T-helper 2 cell treated with Interferon-gamma antibody and Interleukin-4, amounts not matched to agents 5 μg/mL and 100 μg/mL, for 36 hours (primary cell): ENCODE measurements at places on chromosomes 16 and 17.

GRCh38 chr16:2148714-2149629 lies 547 bp downstream of the RAB26 start:
- peak; percentile 28 for DNase-seq

DNA sequence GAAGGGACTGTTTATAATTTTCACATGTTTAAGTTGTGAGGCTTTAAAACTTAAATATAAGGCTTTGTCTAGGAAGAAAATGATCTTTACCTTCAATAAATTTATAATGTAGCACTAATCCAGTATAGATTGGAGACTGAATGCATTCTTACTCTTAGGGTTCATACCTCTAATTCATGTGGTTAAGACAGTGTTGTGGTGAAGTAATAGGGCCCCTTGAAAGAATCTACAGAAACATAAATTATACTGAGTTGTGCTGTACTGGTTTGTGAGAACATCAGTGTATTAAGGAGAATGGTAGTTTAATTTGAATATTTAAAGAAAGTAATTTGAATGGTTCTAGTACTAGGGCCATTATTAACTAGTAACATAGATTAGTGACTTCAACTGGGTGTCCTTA lies 13.7 kb downstream of the HAPSTR1 start:
- no peak for DNase-seq

DNA sequence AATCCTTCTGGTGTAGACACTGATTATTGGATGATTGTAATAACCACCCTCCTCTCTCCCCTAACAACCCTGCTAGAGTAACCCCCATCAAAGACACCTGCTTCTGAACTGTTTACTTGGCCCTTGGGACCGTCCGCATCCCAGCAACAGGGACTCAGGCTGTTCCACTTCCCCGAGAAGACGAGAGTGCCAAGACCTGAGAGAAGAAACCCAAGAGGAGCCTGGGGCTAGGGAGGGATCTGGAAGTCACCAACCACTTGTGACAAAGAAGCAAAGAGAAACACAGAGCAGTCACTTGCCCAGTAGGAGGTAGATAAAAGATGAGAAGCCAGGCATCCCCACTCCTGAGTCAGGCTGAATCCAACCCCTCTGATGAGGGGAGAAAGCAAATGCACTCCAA lies 84.3 kb downstream of the CDH11 start:
- no peak for DNase-seq

GRCh38 chr17:56030009-56030624 lies 123.2 kb upstream of the ANKFN1 start:
- DNase-seq = no peak

DNA sequence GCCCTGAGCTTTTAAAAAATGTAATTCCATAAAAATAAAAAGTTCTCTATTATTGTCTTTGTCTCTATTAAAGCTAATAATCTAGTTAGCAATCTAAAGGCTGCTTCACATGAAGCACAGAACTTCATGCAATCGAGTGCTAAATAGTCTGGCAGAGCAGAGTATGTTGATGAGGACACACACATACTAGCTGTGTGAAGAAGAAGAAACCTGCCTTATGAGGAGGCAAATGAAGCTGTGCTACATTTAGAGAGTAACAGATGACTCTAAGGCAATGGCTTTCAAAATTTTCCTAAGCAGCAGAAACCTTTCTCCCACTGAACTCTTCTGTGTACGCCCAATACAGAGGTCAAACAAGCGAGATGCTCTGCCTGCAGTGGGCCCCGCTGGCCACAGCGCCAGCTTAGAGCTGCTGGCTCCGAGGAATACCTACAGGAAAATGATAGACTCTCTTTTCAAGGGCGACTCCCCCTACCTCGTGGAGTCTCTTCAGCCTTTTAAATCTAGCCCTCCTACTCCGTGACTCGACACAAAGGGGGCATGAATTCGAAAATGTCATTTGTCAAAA lies 39.2 kb downstream of the GNA13 start:
- DNase-seq = no peak

DNA sequence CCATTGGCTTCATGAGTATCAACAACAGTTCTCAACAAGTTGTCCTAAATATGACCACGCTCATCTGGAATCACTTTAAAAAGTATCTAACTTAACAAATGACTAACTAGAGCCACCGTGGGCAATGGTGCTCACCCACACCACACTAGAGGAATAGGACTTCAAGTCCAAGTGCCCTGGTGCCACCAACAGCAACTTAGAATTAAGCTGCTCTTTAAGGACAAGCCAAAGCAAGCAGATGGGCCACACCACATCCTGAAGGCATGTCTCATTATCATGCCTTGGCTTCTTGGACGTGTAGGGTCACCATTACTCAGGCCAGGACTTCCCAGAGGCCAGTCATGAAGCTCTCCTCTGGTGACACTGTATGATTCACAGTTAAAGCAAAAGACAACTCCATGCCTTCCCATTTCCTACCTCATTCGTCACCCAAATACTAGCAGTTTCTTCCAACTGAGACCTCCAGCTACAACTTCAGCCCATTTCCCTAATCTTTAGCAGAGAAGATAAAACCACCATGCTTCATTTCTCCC lies 9.4 kb upstream of the SLC6A4 start:
- DNase-seq = no peak

- peak; percentile 85 for DNase-seq
Observed at GRCh38 chr16:85612801-85613603, at the start of gene GSE1. GSE1 (plus strand) TSS chr16:85613322; CDS start chr16:85613392, 70 bp downstream.

DNA sequence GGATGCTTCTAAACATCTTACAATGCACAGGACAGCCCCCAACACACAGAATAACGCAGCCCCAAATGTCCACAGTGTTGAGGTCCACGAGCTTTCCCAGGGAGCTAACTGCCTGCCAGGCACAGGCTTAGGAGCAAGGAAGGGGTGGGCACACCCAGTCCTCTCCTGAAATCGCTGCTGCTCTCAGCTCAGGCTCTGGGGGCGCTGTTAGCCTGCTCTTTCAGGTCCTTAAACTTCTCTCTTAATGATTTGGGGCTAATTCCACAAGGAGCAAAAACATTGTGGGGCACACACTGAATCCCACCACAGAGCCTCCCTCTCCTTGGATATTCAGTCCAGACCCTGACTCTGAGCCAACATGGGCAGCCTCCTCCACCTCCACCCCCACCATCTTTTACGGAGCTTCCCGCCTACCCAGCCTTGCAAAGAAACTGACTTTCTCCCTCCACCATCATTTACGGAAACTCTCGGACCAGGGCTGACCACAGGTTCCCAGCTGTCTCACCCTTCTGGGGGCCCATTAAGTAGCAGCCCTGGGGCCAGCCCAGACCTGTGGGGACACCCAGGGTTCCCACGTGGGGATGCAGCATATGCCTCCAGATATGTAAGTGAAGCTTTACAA lies 1.1 kb downstream of the CD300H start:
- DNase-seq = no peak

GRCh38 chr17:83125515-83126274 lies 46.3 kb downstream of the METRNL start:
- no peak for DNase-seq

- DNase-seq = no peak
Observed at GRCh38 chr16:70563636-70564035, 40.0 kb downstream of the SF3B3 start.

- DNase-seq = no peak
Observed at GRCh38 chr16:5002699-5003143, 31.0 kb downstream of the NAGPA start.

- DNase-seq = no peak
Observed at GRCh38 chr17:26792486-26792885, 501.4 kb upstream of the WSB1 start.

GRCh38 chr17:31825961-31826691 lies 32.9 kb downstream of the COPRS start:
- no peak for DNase-seq

DNA sequence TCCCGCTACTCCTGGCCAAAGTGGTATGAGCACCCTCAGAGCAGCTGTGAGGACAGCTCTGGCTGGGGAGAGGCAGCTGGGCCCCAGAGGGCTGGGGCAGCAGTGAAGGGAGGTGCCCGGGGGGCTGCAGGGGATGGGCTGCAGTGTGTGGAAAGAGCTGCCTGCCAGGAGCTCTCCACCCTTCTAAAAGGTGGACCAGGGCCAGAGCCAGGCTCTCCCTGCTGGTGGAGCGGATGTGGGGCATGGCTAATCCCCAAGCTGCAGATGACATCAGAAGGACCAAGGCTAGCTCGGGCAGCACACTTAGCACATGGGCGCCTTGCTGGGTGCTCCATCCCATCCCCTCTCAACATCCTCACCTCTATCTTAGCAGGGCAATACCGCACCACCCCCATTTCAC lies 103.1 kb downstream of the SDK2 start:
- DNase-seq = no peak

- no peak for DNase-seq
Observed at GRCh38 chr17:50697663-50698272, 9.9 kb downstream of the ANKRD40 start.
